Activated naive CD8-positive, alpha-beta T cell treated with anti-CD3 and anti-CD28 coated beads, Interleukin-2, amount 50 U/mL, for 24 hours (primary cell): ENCODE measurements at places on chromosomes 11 and 22.

GRCh38 chr11:67301313-67301921, 1.9 kb upstream of the SSH3 start:
- no peak for DNase-seq

GRCh38 chr11:967995-968751, 42.5 kb downstream of the AP2A2 start:
- no peak for DNase-seq

DNA sequence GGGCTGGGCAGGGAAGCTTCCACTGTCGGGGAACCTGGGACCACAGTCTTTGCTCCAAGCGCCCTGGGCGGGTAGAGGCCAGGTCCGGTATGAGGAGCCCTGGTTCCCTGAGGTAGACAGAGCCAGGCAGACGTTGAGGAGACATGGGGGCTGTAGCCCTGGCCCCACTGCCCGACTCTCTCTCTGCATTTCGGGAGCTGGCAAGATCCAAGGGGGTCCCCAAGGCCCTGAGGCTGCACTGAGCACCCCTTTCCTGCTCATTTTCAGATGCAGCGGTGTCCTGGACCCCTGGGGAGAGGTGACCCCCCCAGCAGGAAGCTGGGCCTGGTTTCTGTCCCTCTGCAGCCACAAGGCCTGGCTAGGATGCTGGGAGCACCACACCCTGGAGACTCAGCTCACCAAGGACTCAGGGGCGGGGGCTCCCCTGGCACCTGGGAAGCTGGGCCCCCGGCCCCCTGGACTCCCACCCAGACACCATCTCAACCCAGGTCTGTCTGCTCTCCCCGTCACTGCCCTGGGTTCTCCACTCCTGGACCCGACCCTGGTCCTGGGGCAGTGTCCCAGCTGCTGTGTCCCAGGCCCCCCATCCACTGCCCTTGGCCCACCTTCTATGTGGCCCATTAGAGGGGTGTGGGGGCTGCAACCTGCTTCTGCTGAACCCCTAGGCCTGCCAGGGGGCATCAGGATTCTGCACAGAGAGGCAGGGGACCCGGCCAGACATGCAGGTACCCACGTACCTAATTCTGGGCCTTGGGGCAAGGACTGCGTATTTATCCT, 15.0 kb upstream of the MUC6 start:
- DNase-seq, result no peak

DNA sequence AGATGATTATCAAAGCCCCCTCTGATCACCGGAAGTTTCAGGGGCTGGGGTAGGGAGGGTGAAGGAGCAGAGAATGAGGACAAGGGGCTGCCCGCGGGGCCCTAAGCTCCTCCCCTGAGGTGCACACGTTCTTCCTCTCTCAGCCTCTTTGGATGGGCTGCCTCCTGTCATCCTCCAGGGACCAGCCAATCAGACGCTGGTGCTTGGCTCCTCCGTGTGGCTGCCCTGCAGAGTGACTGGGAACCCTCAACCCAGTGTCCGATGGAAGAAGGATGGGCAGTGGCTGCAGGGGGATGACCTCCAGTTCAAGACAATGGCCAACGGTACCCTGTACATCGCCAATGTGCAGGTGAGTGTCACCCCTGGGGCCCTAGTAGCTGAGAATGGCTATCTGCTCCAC, 7.5 kb downstream of the ROBO3 start:
- DNase-seq, result no peak

DNA sequence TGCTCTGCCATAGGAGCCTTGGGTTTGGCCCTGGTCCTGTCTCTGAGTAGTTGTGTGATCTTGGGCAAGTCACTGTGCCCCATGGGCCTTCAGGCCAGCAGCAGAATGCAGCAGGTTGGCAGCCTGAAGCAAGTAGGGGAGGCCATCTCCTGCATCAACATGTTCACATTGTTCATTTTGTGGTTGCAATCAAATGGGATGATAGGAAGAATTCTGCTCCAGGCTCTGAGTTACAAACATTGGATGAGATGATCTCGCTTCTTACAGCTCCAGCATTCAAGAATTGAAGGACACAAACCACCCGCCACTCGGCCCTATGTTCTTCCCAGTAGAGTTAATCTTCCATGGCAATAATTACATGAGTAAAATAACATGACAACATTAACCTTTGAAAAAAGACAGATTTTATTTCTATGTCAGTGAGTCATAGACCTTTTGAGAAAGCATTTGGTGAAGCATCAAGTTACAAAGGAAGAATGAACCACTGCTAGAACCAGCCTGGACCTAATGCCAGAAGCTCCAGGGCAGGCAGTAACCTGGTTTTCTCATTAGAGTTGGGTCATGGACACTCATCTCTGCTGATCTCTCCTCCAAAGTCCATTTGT, 308.3 kb upstream of the NCAM1 start:
- no peak for DNase-seq

GRCh38 chr11:28209906-28210305, 101.7 kb downstream of the METTL15 start:
- no peak for DNase-seq

- DNase-seq, result no peak
These were observed 13.6 kb downstream of the KRTAP5-5 start for GRCh38 chr11:1643146-1643690.

- DNase-seq, result no peak
These were observed 53.7 kb upstream of the MTMR2 start for GRCh38 chr11:95977534-95978174.

- peak; percentile 51 for DNase-seq
These were observed 7.8 kb upstream of the JAML start for GRCh38 chr11:118232659-118233058.

DNA sequence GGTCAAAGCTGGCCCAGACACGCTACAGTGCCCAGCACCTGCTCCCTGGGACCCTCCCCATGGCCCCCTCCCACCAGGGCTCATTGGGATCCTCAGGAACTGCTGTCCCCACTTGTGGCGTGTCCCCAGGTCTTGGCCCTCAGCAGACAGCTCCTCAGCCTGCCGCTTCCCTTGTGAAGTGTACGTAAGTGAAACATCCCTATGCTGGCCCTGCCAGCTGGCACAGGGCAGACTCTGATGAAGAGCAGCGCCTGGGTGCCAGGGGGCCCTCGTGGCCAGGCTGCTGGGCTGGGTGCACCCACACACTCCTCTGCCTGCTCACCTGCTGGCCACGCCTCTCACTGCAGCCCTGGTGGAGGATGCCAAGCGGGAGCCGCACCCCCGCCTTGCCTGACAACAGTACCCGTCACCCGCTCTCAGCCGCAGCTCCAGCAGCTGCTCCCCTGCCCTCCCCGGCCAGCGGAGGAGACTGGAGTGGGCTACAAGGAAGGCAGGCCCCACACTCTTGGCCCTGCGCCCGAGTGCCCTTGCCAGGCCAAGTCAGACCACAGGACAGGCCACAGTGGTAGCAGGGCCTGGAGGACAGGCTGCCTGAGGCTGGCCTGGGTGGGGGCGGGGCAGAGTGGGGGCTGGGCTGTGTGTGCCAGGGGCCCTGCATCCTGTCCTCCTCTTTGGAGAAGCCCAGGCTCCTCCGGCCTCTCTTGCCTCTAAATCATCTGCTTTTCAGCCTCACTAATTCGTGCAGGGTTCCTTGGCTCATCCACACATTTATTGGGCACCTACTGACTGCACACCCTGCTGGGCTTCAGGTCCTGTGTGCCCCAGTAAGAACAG, 39.5 kb downstream of the IGF2 start:
- DNase-seq, result no peak

GRCh38 chr11:110968348-110969062, 256.3 kb upstream of the ARHGAP20 start:
- DNase-seq, result no peak

DNA sequence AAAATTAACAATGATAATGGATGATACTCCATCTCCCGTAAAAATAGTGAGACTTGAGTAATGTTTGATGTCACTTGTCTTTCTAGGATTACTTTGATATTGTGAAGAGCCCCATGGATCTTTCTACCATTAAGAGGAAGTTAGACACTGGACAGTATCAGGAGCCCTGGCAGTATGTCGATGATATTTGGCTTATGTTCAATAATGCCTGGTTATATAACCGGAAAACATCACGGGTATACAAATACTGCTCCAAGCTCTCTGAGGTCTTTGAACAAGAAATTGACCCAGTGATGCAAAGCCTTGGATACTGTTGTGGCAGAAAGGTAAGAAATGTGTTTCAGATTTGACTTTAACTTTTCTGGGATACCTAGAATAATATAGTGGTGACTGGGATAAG, 48.0 kb upstream of the L3MBTL2 start:
- DNase-seq, result no peak

DNA sequence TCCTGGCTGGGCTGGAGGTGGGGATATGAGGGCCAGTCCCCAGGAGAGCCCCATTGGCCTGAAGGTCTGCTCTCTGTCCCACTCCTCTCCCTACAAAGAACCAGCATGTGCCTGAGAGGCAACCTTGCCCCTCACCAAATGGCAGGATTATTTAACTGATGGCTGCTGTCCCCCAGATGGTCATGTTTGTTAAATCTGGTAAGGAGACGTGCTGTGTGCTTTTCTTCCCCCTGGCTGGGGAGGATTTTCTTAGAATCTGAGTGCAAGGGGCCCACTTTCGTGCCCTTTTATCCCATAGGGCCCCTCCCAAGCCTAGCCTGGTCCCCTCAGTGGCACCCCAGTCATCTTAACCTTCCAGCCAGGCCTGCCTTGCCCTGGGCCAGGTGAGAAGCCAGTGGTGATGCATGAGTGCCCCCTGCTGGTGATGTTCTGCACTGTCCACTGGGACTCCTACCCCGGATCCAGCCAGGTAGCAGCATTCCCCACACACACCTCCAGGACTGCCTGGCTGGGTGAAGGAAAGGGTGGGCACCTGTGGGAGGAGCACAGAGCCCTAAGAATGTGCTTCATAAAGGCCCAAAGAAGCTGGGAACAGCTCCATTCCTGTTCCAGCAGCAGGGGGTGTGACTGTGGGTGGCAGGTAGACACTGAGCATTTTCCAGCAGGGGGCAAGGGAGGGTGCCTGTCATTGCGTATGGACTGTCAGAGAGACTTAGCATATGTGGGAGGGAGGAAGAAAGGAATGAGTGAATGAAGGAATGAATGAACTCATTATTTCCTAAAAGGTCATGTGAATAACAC, 28.9 kb downstream of the MFNG start:
- peak; percentile 89 for DNase-seq

DNA sequence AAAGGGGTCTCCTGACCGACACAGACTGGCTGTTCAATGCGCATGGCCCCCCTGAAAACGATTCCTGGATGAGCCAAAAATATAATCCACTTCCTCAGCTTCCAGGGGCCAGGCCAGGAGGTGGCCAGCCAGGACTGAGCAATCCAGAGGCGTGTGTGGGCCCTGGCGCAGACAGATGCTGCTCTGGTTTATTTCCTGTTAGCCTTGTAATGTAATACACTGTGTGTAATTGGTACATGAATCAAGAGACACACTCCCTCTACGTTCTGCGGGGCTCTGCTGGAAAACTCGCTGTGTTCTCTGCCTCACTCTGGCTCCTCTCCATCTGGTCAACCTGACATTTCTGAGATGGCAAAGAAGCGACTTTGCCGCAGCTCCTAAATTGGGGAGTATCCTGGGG, 26.3 kb upstream of the ISX start:
- no peak for DNase-seq

- no peak for DNase-seq
These were observed 54.2 kb upstream of the CSNK2A3 start for GRCh38 chr11:11407065-11407762.

GRCh38 chr22:28151151-28151816, 232.2 kb upstream of the PITPNB start:
- DNase-seq, result no peak

- no peak for DNase-seq
These were observed 24.9 kb upstream of the OSBPL5 start for GRCh38 chr11:3189886-3190583.

DNA sequence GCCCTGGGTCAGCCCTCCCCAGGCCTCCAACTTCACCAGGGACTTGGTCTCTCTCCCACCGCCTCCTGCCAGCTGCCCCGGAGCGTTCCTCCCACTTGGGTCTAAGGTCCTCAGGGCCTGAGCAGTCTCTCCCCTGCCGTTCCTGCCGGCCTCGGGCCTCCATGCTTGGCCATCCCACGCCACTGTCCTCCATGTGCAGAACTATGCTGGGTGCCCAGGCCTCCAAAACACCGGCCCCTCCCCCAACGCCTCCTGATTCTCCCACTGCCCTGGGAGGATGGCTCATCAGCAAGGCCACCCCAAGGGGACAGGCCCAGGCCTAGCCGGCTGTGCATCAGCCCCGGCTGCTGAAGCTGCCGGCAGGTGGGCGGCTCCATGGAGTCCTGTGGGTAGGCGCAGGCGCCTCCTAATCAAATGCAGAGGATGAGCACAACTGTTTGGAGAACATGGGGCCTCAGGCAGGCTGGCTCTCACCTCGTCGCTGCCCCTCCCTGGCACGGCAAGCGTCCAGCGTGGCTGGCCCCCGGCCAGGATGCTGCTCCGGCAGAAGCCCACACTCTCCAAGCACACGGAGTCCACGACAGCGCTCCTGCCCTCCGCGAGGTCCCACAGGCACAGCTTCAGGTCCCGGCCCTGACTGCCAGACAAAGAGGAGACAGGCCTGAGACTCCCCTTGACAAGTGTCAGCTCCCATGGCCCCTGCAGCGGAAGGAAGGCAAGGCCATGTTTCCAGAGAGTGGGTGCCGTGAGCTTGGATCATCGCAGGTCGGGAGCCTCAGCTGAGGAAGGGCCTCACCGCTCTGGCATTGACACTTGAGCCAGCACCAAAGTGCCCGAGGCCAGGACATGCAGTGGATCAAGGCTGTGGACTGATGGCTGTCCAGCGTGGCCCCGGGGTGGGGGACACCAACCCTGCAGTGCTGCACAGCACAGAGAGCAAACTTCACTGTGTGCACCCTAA, 42.6 kb downstream of the GNB1L start:
- no peak for DNase-seq

- DNase-seq, result no peak
These were observed 230.5 kb downstream of the MIAT start for GRCh38 chr22:26887916-26888315.

GRCh38 chr22:37202001-37202555, 10.2 kb downstream of the SSTR3 start:
- no peak for DNase-seq

DNA sequence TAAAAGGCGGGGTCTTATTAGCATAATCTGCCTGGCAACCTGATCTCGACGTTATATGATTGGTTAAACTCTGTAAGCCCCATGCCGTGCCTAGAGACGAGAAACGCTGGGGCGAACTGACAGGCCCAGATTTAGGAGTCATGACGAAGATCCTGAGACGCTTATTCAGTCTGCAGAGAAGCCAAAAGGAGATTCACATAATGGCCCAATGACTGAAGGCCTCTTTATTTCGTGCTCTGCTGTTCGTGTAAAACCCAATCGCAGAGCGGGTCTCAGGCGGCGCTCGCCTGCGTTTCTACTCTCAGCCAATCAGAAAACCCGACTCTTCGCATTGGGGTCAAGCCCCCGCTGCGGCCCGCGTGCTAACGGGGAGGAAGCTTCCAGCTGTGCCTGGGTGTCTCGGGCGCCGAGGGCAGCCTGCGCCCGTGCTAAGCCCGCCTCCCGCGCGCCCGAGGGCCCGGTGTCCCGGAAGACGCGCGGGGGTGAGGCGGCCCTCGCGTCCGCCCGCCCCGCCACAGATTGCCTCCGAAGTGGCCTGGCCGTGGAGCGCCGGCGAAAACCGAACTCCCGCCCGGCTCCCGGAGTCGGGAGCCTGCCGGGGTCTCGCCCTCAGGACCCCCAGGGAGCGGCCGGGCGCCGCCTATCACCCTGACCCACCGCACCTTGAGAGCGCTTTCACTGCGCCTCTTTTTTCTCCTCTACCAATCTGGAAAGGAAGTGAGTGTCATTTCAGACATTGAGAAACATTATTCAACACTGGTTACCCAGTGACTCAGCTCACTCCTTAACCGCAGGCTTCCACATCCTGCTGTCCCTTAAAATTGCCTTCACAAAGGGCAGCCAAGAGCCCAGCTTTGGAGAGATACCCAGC, 446 bp upstream of the PRDM10 start:
- DNase-seq, result peak; percentile 85

GRCh38 chr22:27378311-27378800, 423.2 kb downstream of the MN1 start:
- no peak for DNase-seq
